ENCODE measurements at places on chromosomes 6 and 20.
A peak's percentile ranks its signal among the peaks of the same experiment; 100 is the strongest.

- DNase-seq, result no peak
Measured at GRCh38 chr6:115914098-115914497, 146.6 kb downstream of the FRK start.

DNA sequence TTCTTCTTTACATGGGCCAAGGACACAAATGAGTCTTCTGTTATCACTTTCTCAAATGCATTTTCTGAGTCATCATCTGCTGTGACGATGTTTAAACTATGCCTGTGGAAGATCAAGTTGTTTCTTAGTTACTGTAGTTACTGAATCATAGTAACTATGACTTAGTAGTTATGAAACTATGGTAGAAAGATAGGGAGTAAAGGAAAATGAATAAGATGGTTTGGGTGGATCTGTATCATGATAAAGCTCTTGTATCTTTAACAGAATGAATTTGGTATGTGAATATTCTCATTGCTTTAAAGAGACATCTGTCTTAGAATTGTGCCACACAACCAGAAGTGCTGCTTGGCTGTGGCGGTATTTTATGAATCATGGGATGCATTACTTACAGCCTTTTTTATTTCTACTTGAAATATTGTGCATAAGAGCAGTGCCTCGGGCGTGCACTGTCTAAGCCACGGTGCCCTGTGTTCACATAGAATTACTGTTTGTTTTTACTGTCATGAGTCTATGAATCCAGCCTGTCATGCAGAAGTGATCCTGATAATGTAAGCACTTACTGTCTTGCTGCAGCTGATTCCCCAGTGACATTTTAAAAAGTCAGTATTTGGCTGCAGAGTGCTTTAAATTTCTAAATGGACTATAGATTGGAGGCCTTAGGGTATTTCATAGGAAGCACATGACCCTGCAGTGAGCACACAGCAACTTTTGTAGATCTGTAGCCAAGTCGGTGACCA, 215.2 kb downstream of the TMEM242 start:
- DNase-seq, result peak; percentile 75

- no peak for DNase-seq
Measured at GRCh38 chr20:46870041-46870440, 24.6 kb upstream of the EYA2 start.

DNA sequence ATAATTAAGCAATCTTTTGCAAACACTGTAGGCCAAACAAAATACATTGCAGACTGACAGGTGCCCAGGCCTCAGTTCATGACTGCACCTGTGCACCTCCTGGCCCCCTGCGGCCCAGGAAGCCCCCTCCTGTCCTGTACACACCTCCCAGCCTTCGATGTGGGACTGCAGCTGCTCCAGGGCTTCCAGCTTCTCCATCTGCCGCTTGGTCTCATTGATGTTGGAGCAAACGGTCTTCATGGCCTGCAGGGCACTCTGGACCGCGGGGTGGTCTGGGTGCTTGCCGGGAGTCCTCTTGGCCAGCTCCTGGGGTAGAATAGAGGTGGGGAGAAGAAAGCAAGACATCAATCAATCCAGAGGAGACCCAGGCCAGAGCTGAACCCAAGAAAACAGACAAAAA, 119.7 kb downstream of the PREX1 start:
- no peak for DNase-seq

- DNase-seq, result no peak
Measured at GRCh38 chr6:144435602-144436426, 150.7 kb downstream of the UTRN start.

DNA sequence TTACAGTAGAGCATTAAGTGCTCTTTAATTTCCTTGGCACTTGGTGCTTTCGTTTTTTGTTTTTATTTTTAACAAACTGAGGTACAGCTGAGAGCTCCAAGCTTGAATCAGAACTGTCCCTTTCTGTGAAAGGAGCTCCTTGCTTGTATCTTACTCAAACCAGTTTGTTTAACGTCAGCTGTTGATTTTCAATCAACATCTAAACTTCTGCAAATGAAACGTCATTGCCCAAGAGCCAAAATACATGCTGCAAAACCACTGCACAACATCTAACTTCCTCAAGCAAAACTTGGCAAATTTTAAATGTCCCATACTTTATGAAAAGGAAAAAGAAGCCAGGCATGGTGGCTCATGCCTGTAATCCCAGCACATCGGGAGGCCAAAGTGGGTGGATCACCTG, 15.2 kb downstream of the VNN2 start:
- no peak for DNase-seq

DNA sequence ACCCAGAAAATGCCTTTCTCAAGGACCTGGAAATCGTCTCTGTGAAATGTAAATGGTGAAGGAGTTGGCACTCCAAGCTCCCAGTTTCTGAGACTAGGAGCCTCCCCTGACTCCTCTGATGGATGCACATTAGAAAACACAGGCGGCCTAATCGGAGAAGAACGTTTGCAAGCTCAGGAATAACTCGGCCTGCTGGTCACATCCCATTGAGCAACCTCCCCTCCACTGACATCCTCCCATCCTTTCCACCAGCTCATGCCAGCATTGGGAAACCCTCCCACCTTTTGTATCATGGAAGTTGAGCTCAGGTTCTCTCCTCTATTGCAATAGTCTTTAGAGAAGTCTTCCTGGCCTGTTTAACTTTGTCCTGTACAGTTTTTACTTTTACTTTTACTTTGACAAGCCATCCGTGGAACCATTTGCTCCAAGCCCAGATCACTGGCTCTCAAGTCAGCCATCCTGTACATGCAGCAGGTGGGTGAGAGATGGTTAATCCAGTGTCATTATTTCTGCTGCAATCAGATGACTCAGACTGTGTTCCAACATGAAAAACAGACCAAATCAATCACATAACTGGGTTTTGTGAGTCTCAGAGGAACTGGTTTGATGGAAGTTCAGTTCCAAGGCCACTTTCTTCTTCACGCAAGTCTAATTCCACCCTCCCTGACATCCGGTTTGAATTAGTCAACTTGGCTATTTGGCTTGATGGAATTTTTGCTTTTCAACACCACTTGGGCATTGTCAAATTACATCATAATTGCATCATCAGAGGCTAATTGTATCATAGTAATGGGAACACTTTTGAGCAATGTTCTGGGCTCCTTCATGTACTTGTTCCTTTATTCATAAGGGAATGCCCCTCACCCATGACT, 619.4 kb upstream of the CDH4 start:
- DNase-seq, result no peak

Data from SW 1271 (cell line).